ENCODE measurements at places on chromosomes 13 and 19. TPM values are rescaled to one million over a fixed set of nuclear protein-coding genes. Genes with fewer than 3 reads are reported as not detected.

DNA sequence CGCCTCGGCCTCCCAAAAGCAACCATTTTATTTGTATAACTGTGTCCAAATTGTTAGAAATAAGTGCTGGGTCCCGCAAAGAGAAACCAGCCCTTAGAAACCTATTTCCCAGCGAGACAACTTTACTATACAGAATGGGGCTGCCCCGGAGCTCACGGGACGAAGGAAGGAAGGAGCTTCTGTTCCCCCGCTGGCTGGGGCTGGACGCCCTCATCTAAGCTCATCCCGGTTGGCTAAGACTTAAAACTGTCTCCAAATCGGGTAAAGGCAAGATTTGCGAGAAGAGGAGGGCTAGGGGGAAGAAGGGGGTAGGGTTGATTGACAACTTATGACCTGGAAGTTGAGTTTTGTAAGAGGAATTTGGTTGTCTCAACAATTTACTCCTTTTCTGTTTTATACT is 12.3 kb upstream of the BSG start:
- DNase-seq, result no peak

GRCh38 chr19:48874303-48875135 is 2.3 kb downstream of the PPP1R15A start:
- no peak for DNase-seq

GRCh38 chr19:10603084-10603872 is 16.2 kb upstream of the AP1M2 start:
- no peak for DNase-seq

GRCh38 chr13:20828539-20829364 is 55.0 kb upstream of the EEF1AKMT1 start:
- no peak for DNase-seq

GRCh38 chr13:42638886-42639285 is 64.9 kb downstream of the TNFSF11 start:
- DNase-seq, result no peak

DNA sequence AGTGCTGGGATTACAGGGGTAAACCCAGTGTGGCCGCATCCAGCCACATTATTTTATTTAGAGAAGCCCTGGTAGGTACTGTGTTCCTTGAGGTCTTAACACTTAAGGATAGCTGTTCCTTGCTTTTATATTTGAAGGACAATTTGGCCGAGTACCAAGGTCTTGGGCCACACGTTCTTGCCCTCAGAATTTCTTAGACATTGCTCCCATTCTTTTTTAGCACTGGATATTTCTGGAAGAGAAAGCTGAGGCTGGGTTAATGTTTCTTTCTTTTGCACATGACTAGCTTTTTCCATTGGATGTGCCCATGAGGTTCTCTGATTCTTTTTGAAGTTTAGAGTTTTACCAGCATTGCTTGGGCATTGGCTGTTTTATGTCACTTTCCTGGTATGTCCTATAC is 5.5 kb upstream of the RNF113B start:
- no peak for DNase-seq

DNA sequence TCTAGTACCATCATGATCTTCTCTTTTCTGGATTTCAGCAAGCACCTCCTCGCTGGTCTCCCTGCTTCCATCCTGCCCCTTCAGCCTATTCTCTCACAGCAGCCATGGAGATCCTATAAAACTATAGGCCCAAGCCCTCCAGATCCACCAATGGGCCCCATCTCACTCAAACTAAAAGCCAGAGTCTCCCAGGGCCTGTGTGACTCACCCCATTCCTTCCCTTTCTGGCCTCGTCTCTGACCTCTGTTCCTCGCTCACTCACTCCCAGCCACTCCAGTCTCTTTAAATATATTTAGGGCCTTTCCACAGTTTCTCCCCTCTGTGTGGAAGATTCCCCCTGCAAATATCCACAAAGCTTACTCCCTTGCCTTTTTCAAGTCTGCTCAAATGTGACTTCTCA is 89.7 kb downstream of the HSPH1 start:
- DNase-seq, result no peak

DNA sequence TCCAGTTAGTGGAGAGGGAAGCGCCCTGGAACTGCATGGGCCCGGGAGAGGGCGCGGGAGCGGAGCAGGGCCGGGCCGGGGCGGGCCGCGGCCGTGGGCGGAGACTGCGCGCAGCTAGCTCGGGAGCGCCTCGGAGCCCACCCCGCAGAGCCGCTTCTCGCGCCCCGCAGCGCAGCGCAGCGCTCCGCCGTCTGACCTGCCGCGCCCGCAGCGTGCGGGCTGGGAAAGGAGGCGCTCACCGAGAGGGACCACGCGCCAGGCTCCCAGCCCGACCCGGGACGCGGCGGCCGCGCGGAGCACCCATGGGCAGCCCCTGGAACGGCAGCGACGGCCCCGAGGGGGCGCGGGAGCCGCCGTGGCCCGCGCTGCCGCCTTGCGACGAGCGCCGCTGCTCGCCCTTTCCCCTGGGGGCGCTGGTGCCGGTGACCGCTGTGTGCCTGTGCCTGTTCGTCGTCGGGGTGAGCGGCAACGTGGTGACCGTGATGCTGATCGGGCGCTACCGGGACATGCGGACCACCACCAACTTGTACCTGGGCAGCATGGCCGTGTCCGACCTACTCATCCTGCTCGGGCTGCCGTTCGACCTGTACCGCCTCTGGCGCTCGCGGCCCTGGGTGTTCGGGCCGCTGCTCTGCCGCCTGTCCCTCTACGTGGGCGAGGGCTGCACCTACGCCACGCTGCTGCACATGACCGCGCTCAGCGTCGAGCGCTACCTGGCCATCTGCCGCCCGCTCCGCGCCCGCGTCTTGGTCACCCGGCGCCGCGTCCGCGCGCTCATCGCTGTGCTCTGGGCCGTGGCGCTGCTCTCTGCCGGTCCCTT is at the start of gene MLNR:
MLNR (plus strand) TSS at position 303 of the 820 bp plus-strand sequence; CDS start at position 303, 0 bp downstream.
- peak; percentile 56 for DNase-seq

DNA sequence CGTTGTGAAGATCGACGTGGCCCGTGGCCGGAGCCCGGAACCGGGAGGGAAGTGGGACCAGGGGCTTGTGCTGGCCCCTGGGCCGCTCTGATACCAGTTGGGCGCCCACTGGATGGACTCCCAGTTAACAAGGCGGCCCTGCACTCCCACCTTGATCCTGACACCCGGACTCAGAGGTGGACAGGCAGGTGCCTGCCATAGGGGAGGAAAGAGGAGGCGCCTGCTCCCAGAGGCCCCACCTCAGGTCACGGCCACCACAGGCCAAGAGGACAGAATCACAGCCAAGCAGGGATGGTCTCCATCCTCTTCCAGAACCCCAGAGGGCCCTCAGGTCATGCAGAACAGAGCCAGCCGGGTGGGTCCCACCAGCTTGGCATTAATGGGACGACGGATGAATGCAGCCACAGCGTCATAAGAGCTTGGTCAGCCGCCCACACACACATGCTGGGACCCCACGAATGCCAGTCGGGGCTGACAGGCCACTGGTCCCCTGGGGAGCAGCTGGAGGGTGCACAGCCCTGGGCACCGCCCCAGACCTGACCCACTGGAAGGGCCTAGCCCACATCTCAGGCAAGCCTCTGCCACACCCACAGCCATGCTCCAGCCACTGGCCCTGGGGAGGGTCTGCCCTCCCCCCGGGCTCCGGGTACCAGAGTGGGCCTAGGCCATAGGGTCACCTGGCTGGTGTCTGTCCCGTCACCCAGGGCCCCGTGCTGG is 9.6 kb upstream of the KLF16 start:
- no peak for DNase-seq

- DNase-seq, result no peak
Observed at GRCh38 chr13:21344662-21345176, 114.4 kb downstream of the ZDHHC20 start.

DNA sequence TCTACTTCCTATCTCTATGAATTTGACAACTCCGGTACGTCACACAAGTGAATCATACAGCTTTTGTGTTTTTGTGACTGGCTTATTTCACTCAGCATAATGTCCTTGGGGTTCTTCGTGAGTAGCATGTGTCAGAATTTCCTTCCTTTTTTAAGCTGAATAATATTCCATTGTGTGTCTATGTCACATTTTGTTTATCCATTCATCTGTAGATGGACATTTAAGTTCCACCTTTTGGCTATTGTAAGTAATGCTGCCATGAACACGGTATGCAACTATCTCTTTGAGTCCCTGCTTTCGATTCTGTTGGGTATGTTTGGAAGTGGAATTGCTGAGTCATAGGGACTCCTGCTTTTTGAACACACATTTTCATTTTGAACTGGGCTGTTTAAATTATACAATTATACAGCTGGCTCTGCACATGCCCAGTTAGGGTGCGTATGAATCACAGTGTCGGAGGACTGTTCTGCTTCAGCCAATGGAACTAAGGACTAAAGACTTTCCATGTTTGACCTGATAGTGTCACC is 43.0 kb upstream of the C13orf42 start:
- no peak for DNase-seq

DNA sequence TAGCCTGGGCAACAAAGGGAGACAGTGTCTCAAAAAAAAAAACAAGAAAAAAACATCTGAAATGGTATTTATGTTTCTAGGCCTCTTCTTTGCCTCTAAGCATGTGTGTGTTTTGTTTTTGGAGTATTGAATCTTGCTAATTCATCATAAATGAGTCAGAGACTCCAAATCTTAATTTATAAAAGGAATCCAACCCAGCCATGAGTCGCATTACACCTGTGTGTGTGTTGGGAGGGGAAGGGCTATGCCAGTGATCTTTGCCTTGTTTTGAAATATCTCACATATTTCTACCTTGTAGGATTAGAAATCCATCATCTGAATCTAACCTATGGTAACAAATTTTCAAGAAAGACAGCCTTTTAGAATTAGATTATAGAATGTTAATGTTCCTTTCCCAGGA is 4.0 kb downstream of the ZNF331 start:
- DNase-seq, result no peak

GRCh38 chr19:16023146-16023915 is 53.0 kb upstream of the TPM4 start:
- DNase-seq, result no peak

DNA sequence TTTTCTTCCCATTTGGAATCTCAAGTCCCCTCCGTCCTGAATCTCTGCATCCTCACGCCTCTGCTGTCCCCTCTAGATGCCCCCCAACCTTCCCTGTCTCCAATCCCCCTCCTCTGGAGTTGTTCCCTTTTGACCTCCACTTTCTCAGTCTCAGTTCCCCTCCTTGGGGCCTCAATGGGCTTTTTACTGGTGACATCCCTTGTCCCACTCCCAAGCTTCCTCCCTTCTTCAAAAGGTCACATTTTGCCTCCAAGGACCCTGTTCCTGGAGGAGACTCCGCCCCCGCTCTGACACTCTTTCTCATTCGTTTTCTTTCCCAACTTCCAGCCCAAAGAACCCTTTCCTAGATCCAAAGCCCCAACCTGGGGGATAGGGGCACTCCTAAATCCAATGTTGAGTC is 1.0 kb downstream of the AP2S1 start:
- no peak for DNase-seq

The CPT1C gene
- total RNA-seq, result 39.9 TPM

The RAB20 gene
- 2.0 TPM for total RNA-seq

The ZNF600 gene
- 0.41 TPM for total RNA-seq

The NCAN gene
- total RNA-seq, result 162 TPM

The TGDS gene
- total RNA-seq, result 6.9 TPM

The PLK5 gene
- not detected for total RNA-seq

The MEDAG gene
- total RNA-seq, result 0.82 TPM

The CEACAM4 gene
- not detected for total RNA-seq
